ENCODE measurements at places on chromosomes 5 and 9.

DNA sequence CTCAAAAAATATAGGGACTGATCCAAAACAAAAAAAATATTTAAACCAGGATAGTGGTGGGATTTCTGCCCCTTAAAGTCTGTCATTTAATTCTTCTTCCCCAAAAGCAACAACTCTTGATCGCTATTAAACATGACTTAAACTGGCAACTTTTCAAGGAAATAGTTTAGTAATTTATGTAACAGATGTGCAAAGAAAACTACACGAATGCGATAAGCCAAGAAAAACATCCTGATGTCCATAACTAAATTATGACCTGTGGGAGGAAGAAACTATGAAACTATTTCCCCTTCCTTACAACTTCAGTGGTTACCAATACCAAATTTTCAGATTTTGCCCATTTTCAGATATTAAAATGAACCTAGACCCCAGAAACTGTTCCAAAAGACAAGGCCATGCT is 31.5 kb downstream of the CLINT1 start:
- DNase-seq = no peak

GRCh38 chr5:77987988-77988387 is 211.8 kb upstream of the TBCA start:
- DNase-seq = no peak

GRCh38 chr5:137389042-137389441 is 110.1 kb downstream of the SPOCK1 start:
- no peak for DNase-seq

DNA sequence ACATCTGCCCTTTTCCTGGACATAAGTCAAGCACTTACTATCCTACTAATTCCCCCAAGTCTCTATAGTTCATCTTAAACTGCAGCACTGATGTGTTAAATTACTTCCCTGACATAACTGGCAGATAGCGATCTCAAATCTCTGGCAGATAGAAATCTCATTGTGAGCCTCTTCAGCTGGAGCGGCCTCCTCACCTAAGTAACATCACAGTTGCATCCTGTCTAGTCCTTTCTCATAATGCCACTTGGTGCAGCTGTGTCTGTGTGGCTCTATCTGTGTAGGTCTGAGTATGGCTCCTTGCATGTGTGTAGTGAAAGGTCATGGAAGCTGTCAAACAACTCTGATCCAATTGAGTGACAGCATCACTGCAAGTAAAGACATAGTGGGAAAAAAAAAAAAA is 53.6 kb upstream of the FST start:
- DNase-seq = no peak

DNA sequence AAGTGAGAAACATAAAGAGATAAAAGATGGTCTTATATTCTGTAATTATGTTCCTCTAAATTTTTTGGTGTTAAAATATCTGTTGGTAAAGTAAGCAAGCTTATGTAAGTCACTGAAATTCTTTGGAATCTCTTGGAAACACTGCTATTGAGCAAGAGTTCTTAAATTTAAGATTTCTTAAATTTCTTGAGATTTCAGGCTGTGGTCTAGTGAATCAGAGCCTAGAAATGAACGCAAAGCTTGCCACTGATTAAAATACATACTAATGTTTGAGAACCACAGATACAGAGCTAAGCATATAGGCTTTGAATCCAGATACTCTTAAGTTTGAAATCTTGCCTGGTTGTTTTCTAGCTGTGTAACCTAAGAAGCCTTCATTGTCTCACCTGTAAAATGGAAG is 133.4 kb downstream of the TRPM3 start:
- no peak for DNase-seq

DNA sequence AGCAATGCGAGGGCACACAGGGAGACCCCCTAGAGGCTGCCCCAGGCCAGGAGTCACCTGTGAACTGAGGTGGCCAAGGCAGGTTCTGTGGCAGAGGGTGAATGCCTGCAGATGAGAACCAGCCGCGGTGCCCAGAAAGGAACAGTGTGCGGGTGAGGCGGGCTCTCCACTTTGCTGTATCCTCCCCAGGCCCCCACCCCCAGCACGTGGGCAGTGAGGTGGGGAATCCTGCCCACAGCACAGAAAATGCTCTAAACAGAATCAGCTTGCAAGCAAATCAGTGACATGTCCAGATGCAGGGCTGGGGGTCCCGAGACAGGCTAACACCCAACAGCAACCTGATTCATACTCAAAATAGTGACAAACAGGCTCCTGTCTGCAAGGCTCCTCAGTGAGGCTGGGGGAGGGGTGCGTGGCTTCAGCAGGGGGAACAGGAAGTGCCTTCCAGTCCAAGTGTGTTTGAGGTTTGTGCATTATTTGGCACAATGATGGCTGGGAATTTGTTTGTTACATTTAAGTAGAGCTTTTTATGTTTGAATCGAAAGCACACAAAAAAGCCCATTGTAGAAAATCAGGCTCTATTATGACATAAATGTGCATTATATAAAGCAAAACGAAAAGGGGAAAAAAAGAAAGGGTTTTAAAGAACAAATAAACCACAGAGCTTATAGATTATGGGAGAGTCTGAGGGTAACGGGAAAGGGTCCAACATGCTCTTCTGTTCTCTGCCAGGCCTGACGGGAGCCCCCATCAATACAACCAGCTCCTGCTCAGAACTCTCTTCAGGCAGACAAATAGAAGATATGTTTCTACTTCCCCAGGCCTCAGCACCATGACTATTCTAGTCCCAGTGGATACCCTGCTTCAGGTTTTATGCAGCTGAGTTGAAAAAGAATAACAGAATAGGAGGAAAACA is 201.3 kb downstream of the HSD17B3 start:
- no peak for DNase-seq

- no peak for DNase-seq
Measured at GRCh38 chr9:85420750-85421149, 321.0 kb downstream of the AGTPBP1 start.

- DNase-seq = no peak
Measured at GRCh38 chr5:154394307-154394706, 51.5 kb upstream of the SAP30L start.

DNA sequence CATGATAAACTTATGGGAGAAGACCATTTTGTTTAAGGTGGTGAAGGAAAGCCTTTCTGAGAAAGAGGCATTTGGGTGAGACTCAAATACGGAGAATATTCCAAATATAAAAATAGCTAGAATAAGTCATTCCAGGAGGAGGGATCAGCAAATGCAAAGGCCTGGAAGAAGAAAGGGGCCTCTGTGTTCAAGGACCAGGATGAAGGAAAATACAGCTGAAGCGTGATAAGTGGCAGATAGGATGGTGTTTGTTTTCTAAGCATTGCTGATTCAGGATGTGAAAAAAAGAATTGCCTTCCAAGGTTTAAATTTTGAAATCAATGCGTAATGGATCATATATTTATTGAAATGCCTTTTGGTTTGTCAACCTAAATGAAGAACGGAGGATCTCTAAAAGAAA is 59.4 kb upstream of the CAST start:
- DNase-seq = no peak

DNA sequence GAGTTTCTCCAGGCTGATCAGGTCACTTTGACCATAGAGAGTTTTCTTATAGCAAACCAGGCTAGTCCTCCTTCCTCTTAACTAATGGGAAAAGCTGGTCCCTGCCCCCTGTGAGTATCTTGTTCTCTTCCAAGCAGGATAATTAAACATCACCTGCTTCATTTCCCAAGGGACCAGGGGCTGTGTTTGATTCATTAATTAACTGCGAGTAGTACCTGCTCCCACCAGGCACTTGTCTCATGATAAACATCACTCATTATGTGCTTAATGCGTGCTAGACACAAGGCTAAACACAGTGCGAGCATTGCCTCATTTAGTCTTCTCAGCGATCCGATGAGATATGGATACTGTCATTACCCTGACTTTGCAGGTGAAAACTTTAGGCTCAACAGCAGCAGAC is 1.7 kb upstream of the FAM163B start:
- no peak for DNase-seq

- no peak for DNase-seq
Measured at GRCh38 chr5:172800088-172800551, 29.1 kb upstream of the DUSP1 start.

- no peak for DNase-seq
Measured at GRCh38 chr5:76522103-76522935, 100.9 kb downstream of the F2RL2 start.

DNA sequence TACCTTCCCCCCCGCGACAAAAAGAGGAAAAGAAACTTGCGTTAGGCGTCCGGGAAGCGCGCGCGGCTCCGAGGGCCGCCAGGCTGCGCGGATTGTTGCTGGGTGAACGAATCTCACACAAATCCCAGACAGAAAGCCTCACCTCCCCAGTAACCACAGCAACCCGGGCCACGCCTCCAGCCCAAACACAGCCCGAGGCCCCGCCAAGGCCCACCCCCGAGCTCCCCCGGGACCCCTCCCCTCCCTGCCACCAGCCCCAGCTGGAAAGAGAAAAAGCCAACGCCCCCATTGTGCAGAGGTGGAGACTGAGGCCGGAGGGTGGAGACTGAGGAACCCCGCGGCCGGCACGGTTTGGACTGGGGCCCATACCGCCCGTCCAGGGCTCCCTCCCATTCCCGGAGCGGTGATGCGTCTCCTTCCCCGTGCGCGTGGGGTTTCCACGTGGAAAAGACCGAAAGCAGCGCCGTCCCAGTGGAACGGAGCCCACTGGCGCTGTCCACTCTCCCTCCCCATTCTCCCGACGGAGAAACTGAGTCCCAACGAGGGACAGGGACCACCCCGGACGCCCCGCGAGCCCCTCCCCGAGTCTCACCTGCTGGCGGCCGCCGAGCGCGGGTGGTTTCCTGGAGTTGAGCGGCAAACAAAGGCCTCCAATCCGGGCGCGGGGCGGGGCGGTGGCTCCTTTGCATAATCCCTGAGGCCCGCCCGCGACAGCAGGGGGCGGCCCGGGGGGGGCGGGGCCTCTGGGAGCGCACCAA is 10.2 kb upstream of the AKNA start:
- peak; percentile 98 for DNase-seq

GRCh38 chr5:95858023-95858461 is 35.5 kb upstream of the GLRX start:
- DNase-seq = no peak

GRCh38 chr5:136228136-136228757 is 35.3 kb upstream of the SMIM32 start:
- DNase-seq = no peak

GRCh38 chr5:135211791-135212190 is 177.8 kb upstream of the PITX1 start:
- no peak for DNase-seq

Data from stimulated activated CD4-positive, alpha-beta T cell treated with anti-CD3 and anti-CD28 coated beads, Interleukin-1b, Interleukin-23, amount 100 ng/mL, for 4 hours (primary cell).